ENCODE measurements at places on chromosomes 12 and 14.

DNA sequence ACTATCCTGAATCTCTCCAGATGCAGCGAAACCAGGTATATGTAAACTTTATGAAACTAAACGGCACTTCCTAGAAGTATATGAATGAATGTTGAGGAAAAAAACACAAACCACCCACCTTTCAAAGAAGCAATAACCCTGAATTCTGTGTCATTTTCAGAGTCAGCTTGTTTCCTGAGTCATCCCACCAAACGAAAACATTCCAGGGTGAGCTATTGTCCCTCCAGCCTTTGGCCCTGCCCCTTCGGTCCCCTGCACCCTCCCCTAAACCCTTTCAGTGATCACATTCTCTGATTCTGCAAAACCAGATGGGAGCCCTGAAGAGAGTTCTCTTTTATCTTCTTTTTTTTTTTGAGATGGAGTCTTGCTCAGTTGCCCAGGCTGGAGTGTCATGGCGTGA lies 202.6 kb upstream of the ALG10B start:
- DNase-seq = no peak

DNA sequence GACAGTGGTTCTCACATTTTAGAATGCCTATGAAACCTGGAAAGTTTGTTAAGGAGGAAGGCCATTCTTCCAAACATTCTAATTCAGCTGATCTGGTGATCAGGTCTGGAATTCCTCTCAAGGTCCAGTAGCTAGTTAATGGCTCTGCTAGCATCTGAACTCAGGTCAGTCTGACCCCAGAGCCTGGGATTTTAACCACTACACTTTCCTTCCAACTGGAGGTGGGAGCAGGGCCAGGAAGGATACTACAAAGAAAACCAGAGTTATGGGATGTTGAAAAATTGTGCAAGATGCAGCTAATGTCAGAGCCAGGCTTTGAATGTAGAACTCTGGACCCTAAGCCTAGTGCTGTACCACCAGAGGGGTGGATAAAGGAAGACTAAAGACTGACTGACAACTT lies 73.6 kb upstream of the NID2 start:
- DNase-seq = no peak

GRCh38 chr12:19409376-19409775 lies 29.9 kb upstream of the AEBP2 start:
- DNase-seq = no peak

- no peak for DNase-seq
Observed at GRCh38 chr14:66315548-66315947, 170.6 kb upstream of the CCDC196 start.

Measured in stimulated activated naive CD4-positive, alpha-beta T cell treated with Interleukin-2 at 50 U/mL for 16 hours (primary cell).